ENCODE measurements at places on chromosomes 5 and 9.

GRCh38 chr9:114811966-114812636 is 6.3 kb upstream of the TNFSF15 start:
- DNase-seq = no peak

- no peak for DNase-seq
Measured at GRCh38 chr9:9352877-9353481, 1259.8 kb downstream of the PTPRD start.

DNA sequence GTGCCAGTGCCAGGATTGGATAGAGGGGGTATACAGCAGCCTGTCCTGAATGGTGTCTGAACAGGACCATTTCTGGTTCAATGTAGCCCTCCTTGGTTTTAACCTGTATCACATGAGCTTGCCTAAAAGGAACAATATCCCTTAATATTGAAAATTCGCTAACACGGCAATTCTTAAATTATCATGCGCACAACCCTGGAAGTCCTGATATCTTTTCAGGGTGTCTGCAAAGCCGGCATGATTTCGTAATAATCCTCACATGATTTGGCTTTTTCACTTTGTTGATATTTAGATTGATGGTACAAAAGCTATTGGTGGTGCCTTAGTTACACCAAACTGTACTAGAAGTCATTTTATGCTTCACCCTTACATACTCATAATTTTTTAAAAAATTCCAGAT is 53.2 kb downstream of the PCSK1 start:
- no peak for DNase-seq

- DNase-seq = no peak
Measured at GRCh38 chr5:92504346-92504745, 1076.7 kb downstream of the NR2F1-AS1 start.

- DNase-seq = no peak
Measured at GRCh38 chr5:132086277-132086794, 12.7 kb downstream of the CSF2 start.

- DNase-seq = no peak
Measured at GRCh38 chr5:41708604-41708940, 161.7 kb downstream of the OXCT1 start.

DNA sequence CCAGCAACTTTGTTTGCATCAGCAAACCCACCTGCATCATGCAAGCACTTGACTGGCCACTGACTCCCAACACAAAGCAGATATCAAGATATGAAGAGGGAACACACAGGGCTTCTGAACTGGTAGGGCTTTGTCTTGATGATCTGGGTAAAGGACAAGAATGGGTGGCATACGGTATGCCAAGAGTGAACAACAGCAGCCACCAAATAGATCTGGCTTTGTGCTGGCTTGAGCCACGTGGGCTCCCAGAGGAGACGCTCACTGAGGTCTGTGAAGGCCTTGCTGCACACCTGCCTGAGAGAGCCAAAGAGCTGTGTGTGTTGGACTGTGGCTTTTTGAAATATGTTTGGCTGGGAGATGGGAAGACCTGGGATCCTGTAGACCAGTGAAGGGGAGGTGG is 43.5 kb downstream of the FGF1 start:
- no peak for DNase-seq

- no peak for DNase-seq
Measured at GRCh38 chr5:9362600-9362999, 183.3 kb downstream of the SEMA5A start.

DNA sequence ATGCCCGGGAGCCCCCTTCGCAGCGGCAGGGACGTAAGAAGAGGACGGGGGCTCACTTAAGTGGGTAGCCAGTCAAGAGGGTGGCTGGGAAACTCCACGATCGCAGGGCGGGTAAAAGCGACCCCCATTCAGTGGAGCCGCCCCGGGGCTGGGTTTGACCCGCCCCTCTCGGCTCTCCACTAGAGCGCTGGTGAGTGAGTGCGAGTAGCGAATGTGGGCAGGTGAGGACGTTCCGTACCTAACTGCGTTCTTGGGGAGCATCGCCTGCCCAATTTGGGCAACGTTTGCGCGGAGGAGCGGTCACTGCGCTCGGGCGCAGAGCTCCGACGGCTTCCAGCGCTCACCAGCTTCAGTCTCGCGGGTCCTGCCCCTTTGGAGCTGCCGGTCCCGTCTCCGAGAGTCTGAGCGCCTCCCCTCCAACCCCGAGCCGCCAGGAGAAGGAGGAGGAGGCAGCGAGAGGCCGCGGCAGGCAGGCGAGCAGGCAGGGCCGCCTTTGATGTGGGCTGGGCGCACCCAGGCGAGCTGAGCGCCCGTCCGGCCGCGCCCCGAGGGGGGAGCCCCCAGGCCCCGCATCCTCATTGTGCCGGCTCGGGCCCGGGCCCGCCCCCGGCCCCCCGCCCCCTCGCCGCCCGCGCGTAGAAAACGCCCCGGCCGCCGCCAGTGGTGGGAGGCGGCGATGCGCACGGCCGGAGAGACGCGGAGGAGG is at the start of gene FGF18:
Gene FGF18, plus strand, starts transcription at position 666 of the 706 bp plus-strand sequence. CDS start 553 bp downstream, outside the sequence.
- no peak for DNase-seq

DNA sequence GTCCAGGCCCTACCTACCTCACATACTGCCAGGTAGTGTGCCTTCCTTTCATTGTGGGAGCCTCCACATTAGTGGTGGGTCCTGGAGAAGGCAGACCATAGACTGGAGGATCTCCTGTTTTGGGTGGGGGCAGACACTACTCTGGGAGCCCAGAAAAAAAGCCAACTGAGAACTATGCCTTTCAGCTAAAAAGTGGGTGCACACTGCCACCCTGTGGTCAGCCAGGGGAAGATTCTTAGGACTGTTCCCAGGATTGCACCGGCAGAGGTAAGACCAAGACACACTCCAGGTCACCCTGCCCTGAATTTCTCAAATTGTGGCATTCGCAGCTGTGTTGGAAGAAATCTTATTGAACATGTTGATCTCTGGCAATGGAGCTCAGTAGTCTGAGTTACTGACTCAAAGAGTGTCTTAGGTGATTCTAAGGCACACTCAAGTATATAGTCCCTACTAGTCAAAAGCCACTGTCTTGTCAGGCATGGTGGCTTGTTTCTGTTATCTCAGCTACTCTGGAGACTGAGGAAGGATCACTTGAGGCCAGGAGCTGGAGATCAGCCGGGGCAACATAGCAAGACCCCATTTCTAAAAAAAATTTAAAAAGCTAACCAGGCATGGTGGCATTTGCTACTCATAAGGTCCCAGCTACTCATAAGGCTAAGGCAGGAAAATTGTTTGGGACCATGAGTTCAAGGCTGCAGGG is 3.6 kb downstream of the SIGMAR1 start:
- DNase-seq = peak; percentile 50
